ENCODE measurements at places on chromosomes 11 and 22.

- no peak for DNase-seq
Observed at GRCh38 chr11:59189986-59190385, 18.1 kb downstream of the DTX4 start.

GRCh38 chr11:60887556-60887955 is 18.8 kb downstream of the PRPF19 start:
- no peak for DNase-seq

GRCh38 chr22:48779661-48780596 is 1047.7 kb downstream of the BRD1 start:
- no peak for DNase-seq

DNA sequence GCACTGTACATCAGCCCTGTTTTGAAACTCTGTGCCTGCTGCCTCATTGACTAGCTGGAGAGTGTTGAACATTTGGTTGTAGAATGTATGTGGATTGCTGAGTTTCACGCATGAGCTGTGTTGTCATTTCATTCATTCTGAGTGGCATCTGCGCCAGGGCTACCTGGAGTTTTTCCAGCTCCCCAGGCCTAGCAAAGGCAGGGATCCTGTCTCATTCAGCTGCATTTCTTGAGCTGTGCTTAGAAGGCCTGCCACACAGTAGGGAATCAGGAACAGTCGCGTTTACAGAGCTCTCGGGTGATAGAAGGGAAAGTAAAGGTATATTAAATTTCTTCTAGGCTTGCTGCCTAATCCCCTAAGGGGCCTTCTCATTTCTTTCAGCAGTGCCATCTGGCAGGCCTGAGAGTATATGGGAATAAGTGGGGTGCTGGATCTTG is 44.3 kb downstream of the PTPRJ start:
- DNase-seq: no peak

GRCh38 chr11:2826679-2827056 is 58.9 kb downstream of the CDKN1C start:
- peak; percentile 43 for DNase-seq

GRCh38 chr11:66479394-66480116 is 679 bp upstream of the DPP3 start:
- peak; percentile 62 for DNase-seq

- no peak for DNase-seq
Observed at GRCh38 chr11:123065621-123066020, 3.7 kb upstream of the HSPA8 start.

- no peak for DNase-seq
Observed at GRCh38 chr11:74842967-74843366, 94.3 kb downstream of the RNF169 start.

GRCh38 chr11:27081056-27081455 is 40.4 kb downstream of the BBOX1 start:
- DNase-seq: no peak

DNA sequence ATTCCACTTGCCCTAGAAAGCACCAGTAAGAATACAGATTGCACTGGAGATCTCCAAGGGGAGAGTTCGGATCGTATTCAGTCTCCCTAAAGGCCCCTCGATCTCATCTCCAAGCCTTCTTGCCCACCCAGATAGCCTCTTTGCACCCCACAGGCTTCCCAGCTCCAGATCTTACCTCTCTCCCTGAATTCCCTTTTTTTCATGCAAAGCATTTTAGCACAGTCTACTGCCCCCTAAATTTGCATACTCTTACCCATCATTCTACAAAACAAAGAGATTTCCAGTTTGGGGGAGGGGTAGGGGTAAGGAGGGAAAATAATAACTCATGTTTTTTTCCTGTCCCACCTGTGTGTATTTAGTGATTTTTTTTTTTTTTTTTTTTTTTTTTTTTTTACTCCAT is 105.2 kb downstream of the NAV2 start:
- DNase-seq: no peak

DNA sequence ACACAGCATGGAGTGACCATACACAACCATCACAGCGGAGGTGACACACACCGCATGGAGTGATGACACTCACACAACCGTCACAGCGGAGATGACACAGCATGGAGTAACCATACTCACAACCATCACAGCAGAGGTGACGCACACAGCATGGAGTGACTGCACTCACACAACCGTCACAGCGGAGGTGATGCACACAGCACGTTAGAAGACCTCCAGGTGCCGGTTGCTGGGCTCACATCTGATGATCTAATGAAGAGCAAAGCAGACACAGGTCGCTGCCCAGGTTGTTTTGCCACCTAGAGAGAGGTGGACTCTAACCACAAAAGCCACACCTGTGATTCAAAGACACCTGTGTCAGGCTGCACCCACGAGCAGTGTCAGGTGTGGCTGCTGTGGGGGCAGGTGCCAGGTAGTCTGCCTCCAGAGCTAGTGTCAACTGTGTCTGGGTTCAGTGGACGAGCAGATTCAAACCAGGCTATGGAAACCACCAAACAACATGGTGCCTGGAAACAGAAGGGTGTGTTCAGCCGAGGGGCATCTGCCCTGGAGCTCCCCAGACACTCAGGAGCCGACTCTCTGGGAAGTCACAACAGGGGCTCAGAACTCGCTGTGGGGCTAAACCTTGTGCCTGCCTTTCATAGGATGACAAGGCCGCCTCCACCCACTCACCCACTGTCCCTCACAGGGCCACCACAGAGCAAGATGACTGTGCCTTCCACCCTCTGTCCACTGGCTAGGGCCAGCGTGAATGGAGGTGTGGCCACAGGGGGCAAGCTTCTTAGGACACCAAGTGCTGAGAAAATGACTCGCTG is 608.2 kb downstream of the TBC1D22A start:
- DNase-seq: no peak

GRCh38 chr11:114848027-114848426 is 169.7 kb downstream of the NXPE2 start:
- DNase-seq: no peak
